ENCODE measurements at places on chromosomes 1 and 21.

GRCh38 chr1:152946248-152946647 lies 758 bp upstream of the SPRR5 start:
- DNase-seq = no peak

DNA sequence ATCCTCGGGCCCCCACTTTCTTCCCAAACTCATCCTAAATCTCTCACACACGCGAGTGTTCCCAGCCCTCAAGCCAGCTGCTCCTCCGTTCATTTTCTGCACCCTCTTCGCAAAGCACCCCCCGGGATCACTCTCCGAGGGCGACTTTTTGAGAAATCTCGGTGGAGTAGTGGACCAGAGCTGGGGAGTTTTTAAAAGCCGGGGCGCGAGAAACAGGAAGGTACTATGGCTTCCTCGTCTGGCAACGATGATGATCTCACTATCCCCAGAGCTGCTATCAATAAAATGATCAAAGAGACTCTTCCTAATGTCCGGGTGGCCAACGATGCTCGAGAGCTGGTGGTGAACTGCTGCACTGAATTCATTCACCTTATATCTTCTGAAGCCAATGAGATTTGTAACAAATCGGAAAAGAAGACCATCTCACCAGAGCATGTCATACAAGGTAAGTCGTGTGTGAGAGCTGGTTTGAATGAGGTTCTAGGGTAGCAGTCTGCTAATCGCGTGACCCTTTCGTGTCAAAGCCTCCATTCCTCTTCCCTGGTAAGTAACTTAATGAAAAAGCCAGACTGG lies 800 bp downstream of the DR1 start:
- peak; percentile 14 for DNase-seq

DNA sequence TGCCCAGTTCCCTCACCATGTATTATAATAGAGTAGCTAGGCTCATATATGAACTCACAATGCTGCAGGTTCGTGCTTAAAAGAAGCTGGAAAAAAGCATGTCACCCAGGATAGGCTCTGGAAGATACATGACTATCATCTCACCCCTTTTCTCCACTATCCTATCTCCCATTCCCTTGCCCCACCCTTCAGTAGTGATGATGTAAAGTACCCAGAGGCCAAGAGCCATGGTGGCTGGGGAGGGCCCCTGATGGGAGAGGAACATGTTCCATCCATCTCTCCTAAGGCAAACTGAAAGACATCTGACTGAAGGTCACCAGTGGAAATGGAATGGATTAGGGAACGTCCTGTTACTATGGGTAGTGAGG lies 20.3 kb upstream of the RBBP5 start:
- no peak for DNase-seq

- DNase-seq = no peak
Measured at GRCh38 chr21:46234436-46234950, 5.9 kb upstream of the LSS start.

GRCh38 chr1:26094076-26094669 lies 17.5 kb upstream of the PDIK1L start:
- no peak for DNase-seq

GRCh38 chr1:28290851-28291250 lies 31.5 kb downstream of the SESN2 start:
- DNase-seq = no peak

GRCh38 chr1:215863796-215864195 lies 296.7 kb downstream of the KCTD3 start:
- DNase-seq = no peak

- no peak for DNase-seq
Measured at GRCh38 chr1:201647094-201647493, 108.2 kb downstream of the NAV1 start.

DNA sequence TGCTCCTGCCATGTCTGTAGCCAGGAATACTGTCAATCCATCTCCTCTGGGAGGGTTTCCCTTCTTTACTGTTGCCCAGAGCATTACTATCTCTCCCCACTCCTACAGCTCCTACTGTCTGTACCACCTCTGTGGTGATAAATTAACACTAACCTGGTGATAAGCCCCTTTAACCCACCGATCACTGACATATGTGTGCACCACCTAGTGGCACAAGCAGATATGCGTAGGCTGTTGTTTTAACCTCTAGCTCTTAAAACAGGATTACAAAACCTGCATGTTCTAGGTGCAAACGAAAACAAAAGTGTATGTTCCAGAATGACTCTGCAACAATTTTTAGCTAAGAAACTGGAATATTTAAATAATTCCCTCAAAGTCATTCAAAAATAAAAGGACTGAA lies 93.9 kb upstream of the BEND5 start:
- DNase-seq = no peak

DNA sequence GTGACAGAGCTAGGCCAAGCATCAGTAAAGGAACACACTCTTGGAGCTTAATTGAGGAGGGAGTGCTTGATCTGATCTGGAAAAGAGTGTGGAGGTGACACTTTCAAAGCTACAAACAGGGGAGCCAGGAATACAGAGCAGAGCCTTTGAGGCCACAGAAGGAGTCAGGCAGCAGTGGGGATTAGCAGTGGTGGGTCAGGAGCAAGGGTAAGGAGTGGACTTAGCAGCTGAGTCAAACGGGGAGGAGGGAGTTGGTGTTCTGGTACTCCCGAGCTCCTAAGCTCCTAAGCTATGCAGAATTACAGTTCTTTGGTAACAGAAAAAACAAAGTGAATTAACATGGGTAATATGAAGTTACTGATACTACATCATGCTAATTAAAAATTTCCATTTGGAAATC lies 14.5 kb downstream of the RAB4A start:
- no peak for DNase-seq

DNA sequence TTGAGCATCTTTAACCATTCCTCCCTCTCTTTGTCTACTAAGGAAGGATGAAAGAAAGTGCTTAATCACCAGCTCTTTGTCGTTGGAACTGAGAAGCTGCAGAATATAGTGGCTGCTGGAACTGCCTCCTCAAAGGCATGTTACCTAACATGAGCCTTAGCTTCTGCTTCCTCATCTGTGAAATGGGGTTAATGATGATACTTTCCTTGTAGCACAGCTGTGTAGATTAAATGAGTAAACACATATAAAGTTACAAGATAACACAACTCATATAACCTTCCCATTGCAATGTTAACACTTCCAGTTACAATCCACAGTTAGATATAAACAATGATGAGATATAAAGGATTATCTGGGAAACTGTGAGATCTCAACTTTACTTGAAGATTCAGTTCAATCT lies 48.4 kb upstream of the ZNF326 start:
- DNase-seq = no peak

DNA sequence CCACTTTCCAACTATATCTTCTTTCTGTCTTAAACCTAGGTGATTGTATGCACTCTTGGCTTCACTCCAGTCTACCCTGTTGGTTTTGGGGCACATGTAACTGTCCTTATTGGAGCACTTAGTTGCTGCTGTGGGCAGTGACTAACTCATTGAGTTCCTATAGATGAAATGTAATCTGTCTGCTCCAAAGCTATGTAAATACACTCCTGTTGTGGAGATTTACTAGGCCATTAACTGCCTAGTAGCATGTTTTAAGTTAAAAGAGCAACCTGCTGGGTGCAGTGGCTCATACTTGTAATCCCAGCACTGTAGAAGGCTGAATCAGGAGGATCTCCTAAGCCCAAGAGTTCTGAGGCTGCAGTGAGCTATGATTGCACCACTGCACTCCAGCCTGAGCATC lies 137.6 kb downstream of the ZMYM4 start:
- no peak for DNase-seq

DNA sequence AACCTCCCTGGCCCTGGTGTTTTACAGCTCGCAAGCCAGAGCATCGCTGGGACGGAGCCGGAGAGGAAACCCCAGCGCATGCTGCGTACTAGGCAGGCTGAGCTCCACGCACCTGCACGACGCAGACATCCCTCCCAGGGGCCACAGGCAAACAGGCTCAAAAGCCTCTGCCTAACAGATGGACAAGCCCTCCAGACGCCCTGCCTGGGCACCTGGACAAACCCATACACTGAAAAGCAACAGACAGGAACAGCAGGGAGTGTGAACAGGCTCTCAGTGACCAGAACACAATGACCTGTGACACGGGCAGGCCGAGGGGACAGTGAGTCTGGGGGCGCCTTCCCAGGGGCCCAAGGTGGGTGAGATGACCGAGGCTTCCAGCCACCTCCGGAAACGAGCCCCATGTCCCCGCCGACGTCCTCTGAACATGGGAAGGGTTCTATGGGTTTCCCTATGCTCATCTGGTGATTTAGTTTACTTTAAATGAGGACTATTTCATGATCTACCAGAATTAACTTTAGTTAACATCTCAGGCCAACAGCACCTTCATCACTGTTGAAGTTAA lies 40.3 kb downstream of the NPHP4 start:
- no peak for DNase-seq

DNA sequence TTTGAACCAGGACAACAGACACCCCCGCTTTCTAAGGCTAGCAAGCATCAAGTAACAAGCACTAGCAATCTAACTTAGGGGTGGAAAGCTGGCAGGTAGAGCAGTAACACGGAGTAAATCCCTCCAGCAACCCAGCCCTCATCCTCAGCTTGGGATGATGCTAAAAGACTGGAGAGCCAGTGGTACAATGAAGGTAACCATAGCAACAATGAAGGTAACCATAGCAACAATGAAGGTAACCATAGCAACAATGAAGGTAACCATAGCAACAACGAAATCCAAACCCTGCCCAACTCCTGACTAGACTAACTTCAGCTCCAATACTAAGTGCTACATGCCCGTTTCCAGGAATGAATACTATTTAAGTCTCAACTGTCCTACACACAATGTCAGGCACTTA lies 22.2 kb upstream of the EIF4G3 start:
- no peak for DNase-seq

- no peak for DNase-seq
Measured at GRCh38 chr1:224785622-224786021, 143.9 kb upstream of the DNAH14 start.

- DNase-seq = peak; percentile 93
Measured at GRCh38 chr1:156082309-156083091, at the start of gene MEX3A. Gene MEX3A (minus strand): TSS chr1:156082465. CDS start chr1:156081998, 467 bp downstream.

DNA sequence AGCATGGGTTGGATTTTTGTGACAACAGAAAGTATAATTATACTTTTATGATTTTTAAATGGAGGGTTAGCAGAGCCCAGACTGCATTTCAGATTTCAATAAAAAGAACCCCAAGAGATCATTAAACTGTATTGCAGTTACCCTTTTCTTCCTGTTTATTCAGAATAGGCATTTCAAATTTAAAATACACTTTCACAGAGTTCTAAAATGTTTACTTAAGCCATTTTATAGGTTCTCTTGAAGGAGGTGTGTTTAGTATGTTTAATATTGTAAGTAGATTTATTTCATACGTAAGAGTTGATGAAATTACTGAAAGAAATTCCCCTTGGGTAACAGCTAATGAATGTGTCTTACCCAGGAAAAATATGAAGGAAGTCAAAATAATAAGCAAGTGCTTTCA lies 17.4 kb downstream of the UAP1 start:
- DNase-seq = no peak

GRCh38 chr21:34513129-34513675 lies 1.2 kb upstream of the KCNE1 start:
- no peak for DNase-seq

- DNase-seq = no peak
Measured at GRCh38 chr1:230173187-230173975, 106.3 kb downstream of the GALNT2 start.

- DNase-seq = no peak
Measured at GRCh38 chr1:233597489-233597901, 16.4 kb upstream of the KCNK1 start.

- DNase-seq = no peak
Measured at GRCh38 chr21:38077569-38077968, 161.3 kb upstream of the KCNJ6 start.

GRCh38 chr1:26164036-26164860 lies 4.5 kb downstream of the C1orf232 start:
- DNase-seq = peak; percentile 78

GRCh38 chr21:30101967-30102366 lies 64.6 kb downstream of the CLDN17 start:
- DNase-seq = no peak

GRCh38 chr1:243264717-243265116 lies 8.9 kb downstream of the SDCCAG8 start:
- no peak for DNase-seq

- DNase-seq = no peak
Measured at GRCh38 chr1:41474490-41475271, 9.8 kb downstream of the EDN2 start.

GRCh38 chr1:89547563-89548116 lies 23.0 kb downstream of the LRRC8B start:
- no peak for DNase-seq

DNA sequence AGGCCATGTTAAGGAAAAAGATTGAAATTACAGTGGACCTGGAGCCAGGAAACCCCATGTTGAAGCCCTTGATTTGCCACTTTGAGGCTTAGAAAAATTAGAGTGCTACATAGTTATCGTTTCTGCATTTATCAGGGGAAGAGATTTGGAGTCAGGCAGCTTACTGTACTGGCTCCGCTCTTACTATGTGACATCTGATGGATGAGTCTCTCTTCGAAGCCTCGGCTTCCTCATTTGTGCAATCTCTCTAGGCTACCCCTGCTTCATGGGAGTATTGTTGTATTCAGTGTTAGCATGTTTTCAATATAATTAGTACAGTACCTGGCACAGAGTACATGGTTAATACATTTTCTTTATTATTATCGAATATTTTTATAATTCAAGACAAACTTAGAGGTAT lies 480.4 kb upstream of the USP24 start:
- DNase-seq = no peak

DNA sequence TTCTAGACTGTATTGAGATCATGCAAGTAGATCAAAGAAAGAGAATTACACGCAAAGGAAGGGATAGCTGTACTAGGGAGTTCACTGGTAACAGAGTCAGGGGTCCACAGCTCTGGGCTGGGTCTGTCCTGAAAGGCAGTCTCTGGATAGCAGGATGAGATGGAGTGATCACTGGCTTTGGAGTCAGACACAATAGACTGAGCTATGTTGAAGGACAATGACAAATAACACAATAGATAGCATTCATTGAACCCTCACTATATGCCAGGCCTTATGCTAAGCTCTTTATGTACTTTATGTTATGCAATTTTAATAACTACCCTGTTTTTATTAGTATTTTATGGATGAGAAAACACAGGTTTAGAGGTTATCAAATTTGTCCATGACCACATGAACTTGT lies 10.0 kb upstream of the DNAJC6 start:
- no peak for DNase-seq

DNA sequence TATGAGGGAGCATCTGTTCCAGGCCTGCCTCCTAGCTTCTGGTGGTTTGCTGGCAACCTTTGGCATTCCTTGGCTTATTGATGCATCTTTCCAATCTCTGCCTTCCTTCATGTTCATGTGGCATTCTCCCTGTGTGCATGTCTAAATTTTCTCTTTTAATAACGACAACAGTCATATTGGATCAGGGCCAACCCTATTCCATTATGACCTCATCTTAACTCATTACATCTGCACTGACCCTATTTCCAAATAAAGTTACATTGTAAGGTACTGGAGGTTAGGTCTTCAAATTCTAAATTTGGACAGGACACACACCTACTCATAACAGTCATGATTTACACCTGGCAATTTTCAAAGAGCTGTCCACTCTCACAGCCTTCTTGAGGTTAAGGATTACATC lies 117.2 kb upstream of the FGGY start:
- DNase-seq = no peak

- peak; percentile 77 for DNase-seq
Measured at GRCh38 chr1:66331658-66332547, 202.1 kb upstream of the SGIP1 start.

GRCh38 chr1:63155437-63155836 lies 166.9 kb upstream of the FOXD3 start:
- no peak for DNase-seq

- no peak for DNase-seq
Measured at GRCh38 chr1:206107168-206107544, 10.0 kb downstream of the AVPR1B start.
